ENCODE measurements at places on chromosomes 6 and 20.

DNA sequence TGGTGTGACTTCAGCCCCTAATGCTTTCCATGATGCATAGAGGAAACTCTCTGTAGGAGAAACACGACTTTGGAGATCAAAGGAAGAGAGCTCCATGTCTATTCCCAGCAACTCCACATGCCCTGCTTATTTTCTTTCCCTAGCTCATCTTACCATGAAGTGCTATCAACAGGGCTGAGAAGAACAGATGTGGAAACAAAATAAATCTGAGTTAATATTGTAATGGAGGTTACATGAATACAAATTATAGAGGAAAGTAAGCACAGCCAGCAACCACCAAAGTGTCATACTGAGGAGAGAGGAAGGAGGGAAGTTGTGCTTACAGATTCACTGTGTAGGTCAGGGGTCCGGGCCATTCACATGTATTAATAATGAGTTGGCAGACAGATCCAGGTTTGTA is 157.5 kb downstream of the RFPL4B start:
- no peak for DNase-seq

- no peak for DNase-seq
Observed at GRCh38 chr6:134060491-134061106, 8.2 kb upstream of the SLC2A12 start.

DNA sequence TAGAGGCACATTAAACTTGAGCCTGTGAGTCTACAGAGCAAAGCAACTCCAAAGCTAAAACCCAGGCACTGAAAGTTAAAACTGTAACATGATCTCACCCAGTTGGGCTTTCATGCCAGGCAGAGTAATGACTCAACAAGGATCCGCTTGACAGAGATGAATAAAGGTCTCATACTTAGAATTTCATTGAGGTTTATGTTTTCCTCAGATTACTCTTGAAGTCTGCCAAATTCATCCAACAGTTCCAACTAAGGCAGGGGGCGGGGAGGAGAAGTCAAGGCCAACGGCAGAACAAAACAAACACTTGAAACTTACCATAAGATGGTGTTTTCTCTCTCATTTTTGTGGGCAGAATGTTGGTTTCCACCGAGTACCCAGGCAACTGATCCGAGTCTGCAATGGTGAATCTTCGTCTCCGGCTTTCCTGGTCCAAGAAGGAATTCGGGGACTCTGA is 54.0 kb upstream of the IPCEF1 start:
- DNase-seq: no peak

DNA sequence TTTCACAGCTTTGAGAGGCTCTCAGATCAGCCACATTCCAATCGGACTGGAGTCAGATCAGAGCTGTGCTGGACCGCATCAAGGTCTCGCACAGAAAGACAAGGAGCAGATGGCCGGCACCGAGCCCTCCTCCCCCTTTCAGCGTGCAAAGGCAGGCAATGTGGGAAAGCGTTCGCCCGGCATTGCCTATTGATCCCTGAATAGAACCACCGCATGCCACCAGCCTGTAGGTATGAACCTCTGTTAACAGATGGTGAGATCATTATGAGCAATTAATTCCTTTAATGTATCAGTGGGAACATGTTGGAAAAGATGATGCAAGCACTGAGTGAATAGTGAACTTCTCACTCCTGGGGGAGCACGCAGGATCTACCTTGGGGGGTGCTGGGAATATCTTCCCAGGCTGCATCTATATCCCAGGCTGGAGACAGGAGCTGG is 117.5 kb upstream of the ID4 start:
- no peak for DNase-seq

DNA sequence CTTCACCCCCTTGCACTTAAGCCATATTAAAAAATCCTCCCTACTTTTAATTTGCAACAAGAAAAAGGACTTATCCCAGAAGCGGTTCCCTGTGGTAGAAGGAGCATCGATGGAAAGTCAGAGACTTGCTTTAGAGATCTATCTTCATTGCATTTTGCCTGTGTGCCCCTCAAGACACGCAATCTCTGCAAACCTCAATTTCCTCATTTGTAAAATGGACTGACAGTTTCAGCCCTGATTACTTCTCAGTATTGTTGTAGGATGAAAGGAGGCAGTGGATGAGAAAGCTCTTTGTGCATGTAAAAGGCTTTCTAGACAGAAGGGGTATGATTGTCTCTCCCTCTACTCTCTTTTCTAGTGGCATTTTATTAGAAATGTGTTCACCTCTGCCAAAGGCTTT is 410.2 kb downstream of the CDC5L start:
- DNase-seq: no peak

GRCh38 chr6:1872649-1873131 is 263.0 kb downstream of the FOXC1 start:
- DNase-seq: no peak

DNA sequence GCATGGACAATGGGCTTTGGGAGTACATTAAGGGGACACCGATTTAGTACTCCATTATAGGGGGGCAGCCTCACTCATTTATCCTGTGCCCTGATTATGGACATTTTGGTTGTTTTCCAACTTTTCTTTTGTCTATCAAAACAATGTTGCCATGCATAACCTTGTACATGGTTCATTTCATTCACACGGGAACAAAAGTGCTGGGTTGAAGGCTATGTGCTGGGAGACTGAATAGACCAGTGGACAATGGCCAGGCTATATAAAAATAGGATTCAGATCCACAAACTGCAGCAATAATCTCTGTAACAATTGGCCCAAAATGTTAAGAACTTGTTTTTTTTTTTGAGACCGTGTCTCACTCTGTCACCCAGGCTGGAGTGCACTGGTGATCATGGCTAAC is 100.7 kb upstream of the GMDS start:
- no peak for DNase-seq
